ENCODE measurements at places on chromosomes 4 and X. TPM values are rescaled to one million over a fixed set of nuclear protein-coding genes. Genes with fewer than 3 reads are reported as not detected.

GRCh38 chrX:68892651-68893050 lies 63.8 kb downstream of the EFNB1 start:
- no peak for DNase-seq

- DNase-seq = no peak
Measured at GRCh38 chr4:112968451-112969159, 80.8 kb upstream of the ANK2 start.

- DNase-seq = peak; percentile 38
Measured at GRCh38 chr4:21765810-21766407, 182.7 kb downstream of the KCNIP4 start.

GRCh38 chr4:133801883-133802282 lies 399.7 kb downstream of the PABPC4L start:
- no peak for DNase-seq

- no peak for DNase-seq
Measured at GRCh38 chr4:6446538-6447451, 25.6 kb downstream of the PPP2R2C start.

Gene WDR13
- total RNA-seq = 70.5 TPM

Gene GABRE
- total RNA-seq = 184 TPM

Data from K562 (cell line).